CD4-positive, alpha-beta T cell treated with Interleukin-6 for 4 hours (primary cell): ENCODE measurements at places on chromosomes 6 and 20.

DNA sequence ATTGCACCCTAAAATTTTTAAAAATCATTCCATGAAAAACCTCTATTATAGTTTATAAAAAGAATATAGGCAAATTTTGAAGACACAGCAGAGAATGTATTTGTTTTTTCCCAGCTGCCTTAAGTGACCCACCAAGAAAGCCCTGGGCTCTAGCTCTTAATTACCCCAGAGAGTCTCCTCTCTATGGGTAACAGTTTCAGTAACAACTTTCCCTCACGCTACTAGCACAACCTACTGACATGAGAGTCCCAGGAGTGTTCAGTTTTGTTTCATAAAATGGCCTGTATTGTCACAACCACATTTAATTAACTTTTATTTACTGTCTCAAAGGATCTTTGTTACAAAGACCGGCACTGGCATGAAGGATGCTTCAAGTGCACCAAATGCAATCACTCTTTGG, 41.5 kb downstream of the FHL5 start:
- no peak for DNase-seq

DNA sequence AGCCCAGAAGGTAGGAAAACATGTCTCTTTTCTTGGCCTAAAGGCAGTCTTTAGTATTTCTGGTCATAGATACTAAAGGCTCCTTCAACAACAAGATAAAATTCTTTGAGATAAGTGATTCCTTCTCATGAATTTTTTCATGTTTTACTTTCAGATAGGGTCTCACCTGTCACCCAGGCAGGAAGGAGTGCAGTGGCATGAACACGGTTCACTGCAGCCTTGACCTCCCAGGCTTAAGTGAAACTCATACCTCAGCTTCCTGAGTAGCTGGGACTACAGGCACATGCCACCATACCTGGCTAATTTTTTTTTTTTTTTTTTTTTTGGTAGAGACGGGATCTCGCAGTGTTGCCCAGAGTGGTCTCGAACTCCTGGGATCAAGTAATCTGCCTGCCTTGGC, 9.1 kb downstream of the PNLDC1 start:
- DNase-seq: no peak

DNA sequence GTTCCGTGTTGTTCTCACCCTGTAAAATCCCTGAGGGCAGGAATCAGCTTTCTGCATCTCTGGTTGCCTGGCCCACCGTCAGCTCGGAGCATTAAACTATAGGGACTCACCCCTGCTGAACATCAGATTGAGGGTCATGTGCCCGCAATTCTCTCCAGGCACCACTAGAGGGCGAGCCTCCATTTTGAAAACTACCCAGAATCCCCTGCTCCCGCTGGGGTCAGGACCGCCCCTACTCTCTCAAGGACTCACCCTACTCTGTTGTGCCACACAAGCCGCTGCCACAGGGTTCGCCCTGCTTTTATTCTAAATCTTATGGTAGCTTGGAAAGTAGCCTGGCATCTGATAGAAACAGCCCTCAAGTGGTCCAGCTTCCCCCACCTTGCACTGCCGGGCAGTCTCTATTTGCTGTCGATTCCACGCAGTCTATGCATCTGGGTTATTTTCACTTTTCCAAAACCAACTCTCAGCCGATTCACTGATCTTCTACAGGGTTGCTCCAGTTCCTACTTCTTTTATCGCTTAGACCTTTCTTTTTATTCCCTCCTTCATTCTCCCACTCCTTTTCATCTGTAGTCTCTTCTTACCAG, 244.1 kb upstream of the QKI start:
- DNase-seq: peak; percentile 6

DNA sequence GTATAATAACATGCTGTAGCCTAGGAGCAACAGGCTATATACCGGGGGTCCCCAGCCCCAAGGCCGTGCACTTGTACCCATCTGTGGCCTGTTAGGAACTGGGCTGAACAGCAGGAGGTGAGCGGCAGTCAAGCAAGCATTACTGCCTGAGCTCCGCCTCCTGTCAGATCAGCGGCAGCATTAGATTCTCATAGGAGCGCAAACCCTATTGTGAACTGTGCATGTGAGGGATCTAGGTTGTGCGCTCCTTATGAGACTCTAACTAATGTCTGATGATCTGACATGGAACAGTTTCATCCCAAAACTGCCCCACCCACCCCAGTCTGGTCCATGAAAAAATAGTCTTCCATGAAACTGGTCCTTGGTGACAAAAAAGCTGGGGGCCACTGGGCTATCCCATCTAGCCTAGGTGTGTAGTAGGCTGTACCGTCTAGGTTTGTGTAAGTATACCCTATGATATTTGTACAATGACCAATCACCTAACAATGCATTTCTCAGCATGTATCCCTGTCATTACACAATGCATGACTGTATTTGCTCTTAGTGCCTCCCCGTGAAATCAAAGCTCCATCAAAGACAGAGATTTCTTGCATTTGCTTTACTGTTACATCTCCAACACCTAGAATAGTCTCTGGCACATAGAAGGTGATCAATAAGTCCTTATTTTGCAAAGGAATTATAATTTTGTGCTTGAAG, 30.8 kb downstream of the NHSL1 start:
- no peak for DNase-seq
